ENCODE measurements at places on chromosomes 16 and 17.
A peak's percentile ranks its signal among the peaks of the same experiment; 100 is the strongest.

DNA sequence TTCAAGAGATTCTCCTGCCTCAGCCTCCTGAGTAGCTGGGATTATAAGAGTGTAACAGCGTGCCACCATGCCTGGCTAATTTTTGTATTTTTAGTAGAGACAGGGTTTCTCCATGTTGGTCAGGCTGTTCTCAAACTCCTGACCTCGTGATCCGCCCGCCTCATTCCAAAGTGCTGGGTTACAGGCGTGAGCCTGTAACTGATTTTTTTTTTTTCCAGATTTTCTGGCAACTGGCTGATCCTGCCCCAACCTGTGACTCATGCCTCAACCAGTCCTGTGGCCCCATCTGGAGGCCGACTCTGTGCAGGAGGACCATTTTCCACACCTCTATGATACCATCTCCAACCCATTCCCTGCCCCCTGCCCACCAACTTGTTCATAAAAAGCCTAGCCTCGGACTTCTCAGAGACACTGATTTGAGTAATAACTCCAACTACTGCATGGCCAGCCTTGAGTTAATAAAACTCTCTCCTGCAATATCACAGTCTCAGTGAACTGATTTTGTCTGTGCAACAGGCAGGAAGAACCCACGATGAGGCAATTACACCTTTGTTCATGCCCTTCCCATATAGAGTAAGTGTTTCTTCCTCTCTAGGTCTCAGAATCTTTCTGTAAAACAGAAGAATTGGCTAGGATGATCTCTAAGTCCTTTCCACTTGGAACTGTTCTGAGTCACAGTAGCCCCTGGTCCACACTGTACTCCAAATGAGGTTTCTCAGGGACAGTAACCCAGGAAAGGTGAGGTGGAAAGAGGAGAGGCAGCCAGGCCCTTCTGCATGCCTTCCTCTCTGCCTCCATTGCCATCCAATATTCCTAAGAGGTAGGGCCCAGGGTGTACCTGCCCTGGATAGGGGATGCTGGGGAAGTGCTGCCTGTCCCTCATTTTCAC, 8.8 kb upstream of the CNOT1 start:
- peak; percentile 6 for DNase-seq

DNA sequence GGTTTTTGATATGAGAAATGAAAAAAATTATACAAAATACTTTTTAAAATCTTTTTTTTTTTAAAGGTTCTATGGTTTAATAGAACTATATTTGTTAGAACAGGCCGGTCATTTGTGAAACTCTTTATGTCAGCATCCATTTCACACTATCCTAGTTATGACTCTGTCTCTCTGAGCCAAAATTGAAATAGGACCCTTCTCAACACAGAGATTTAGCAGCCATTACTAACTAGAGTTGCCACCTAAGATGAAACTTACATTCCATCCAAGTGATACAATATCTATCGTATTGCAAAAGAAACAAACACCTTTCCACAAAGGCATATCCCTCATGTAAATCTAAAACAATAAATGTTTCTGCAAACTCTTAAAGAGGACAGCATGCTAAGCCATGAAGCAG, 249.8 kb downstream of the CDH11 start:
- no peak for DNase-seq

- no peak for DNase-seq
Observed at GRCh38 chr17:15744885-15745284, 12.8 kb downstream of the TBC1D26 start.

GRCh38 chr16:9965079-9965478, 217.1 kb downstream of the GRIN2A start:
- no peak for DNase-seq

- no peak for DNase-seq
Observed at GRCh38 chr16:22634954-22635353, 124.3 kb downstream of the NPIPB5 start.

DNA sequence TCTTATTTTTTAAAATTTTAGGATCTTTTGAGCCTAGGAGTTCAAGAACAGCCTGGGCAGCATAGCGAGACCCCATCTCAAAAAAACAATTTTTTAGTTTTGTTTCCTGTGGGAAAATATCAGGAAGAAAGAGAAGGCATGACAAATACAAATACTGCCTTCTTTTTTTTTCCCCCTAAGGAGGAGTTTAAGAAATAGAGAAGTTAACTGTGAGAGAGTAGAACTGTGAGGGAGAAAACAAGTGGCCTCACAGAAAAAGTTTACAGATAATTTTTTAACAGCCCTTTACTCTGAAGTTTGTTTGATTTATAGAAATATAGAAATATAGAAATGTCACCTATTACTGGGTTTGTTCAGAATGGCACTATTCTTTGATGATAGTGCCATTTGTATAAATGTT, 21.1 kb downstream of the TTYH2 start:
- DNase-seq = no peak

DNA sequence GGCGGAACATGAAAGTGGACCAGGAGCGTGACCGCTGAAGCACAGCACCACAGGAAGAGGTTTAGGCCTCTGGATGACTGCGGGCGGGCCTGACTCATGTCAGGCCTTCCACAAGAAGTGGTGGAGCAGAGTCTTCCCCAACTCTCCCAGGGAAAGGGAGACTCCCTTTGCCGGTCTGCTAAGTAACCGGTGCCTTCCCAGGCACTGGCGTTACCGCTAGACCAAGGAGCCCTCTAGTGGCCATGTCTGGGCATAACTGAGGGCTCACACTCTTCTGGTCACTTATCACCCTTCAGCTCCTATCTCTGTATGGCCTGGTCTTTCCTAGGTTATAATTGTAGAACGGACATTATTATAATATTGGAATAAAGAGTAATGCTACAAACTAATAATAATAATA, 1931.9 kb downstream of the TP53TG3F start:
- DNase-seq = peak; percentile 58

DNA sequence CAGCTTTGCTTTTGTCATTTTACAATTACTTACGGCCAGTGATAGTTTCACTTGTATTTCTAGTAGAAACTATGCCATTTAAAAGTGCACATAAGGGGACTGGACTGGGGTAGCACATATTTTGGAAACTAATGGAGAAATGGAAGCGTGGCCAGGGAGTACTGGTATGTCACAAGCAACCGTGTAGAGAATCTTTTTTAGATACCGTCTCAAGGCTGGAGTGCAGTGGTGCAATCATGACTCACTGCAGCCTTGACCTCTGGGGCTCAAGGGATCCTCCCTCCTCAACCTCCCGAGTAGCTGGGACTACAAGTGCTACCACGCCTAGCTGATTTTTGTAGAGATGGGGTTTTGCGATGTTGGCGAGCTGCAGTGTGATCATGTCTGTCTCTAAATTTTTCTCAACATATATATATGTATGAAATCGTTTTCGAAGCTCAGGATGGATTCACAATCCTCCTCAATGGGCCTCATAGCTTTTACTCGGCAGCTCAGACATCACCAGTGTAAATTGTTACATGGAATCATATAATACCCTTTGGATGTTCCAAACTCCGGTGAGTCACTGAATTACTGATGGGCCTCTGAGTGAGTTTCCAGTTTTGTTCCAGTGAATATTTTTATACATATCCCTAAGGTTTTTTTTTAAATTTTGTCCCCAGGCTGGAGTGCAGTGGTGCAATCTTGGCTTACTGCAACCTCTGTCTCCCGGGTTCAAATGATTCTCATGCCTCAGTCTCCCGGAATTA, 51.7 kb downstream of the ZNF778 start:
- DNase-seq = no peak

- no peak for DNase-seq
Observed at GRCh38 chr16:31002862-31003341, 7.5 kb downstream of the STX1B start.

DNA sequence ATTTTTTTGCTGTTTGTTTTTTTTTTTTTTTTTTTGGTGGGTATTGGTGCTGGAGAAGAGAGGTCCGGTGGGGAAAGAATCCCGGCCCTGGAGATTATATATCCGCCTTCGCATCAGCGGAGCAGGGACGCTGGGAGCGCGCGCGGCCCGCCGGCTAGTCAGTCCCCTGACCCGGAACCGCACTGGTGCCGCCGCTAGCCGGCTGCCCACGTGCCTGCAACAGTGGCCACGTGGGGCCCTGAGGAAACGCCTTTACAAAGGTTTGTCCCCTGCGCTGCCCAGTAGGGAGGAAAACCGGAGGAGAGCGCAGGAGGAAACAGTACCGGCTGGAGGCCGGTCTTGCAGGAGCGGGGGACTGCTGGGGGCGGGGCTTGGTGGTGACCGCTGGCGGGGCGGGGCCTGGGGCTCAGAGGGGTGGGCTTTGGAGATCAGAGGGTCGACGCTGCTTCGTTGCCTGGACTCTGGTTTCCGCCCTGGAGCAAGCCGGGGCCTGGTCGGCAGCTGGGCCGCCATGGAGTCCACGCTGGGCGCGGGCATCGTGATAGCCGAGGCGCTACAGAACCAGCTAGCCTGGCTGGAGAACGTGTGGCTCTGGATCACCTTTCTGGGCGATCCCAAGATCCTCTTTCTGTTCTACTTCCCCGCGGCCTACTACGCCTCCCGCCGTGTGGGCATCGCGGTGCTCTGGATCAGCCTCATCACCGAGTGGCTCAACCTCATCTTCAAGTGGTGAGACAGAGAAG, at the start of gene G6PC3:
G6PC3 (plus strand) TSS at position 281 of the 743 bp plus-strand sequence; CDS start at position 512, 231 bp downstream.
- peak; percentile 98 for DNase-seq

GRCh38 chr16:11781773-11782172, 15.3 kb downstream of the ZC3H7A start:
- no peak for DNase-seq

DNA sequence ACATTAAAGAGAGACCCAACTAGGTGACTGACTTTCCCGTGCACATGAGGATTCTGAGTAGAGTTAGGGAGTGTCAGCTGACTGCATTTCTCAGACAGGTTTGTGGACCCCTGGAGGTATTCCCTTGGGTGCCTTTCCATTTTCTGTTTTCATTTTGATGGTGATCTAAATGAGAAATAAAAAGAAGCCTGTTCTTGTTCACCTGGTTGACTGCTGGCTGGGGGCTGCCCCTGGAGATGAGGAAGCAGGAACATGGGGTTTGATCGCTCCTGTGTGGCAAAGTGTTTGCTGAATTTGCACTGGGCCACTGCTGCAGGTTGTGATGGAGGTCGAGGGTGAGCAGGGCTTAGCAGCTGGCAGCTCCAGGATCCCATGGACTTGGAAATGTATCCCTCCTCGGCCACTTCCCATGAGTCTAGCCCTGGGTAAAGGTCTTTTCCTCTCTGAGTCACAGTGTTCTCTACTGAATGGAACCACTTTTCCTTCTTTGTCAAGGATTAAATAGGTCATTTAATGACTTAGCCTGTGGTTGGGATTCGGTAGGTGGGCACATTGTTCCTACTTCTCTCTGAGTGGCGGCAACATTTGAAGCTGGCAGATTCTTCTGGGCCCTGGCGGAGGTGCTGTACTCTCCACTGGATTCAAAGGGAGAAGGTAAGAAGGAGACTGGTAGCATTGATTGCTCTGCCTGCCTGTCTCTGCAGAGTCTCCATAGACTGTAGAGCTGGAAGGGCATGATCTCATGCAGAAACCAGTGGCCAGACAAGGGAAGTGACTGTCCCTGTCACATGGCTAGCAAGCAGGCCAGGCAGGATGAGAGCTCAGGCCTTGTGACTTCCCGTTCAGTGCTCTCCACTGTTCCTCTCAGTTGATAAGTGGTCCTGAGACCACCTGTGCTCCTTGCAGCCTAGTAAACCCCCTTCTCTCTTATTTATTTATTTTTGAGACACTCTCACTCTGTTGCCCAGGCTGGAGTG, 17.9 kb downstream of the SNX29 start:
- peak; percentile 33 for DNase-seq

DNA sequence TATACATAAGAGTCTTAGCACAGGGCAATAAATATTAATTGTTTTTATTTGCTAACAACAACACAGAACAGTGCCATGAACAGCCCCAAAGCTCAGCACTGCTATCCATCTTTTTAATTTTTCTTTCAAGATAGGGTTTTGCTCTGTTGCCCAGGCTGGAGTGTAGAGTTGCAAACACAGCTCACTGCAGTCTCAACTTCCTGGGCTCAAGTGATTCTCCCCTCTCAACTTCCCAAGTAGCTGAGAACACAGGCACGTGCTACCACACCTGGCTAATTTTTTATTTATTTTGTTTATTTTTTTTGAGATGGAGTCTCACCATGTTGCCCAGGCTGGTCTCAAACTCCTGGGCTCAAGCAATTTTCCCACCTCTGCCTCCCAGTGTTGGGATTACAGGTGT, 47.6 kb upstream of the AKAP1 start:
- no peak for DNase-seq

- DNase-seq = peak; percentile 1
Observed at GRCh38 chr17:10271106-10271562, 72.7 kb upstream of the GAS7 start.

- no peak for DNase-seq
Observed at GRCh38 chr17:60128171-60128859, 21.5 kb upstream of the CA4 start.

GRCh38 chr16:79278506-79278905, 322.0 kb downstream of the MAF start:
- DNase-seq = no peak

DNA sequence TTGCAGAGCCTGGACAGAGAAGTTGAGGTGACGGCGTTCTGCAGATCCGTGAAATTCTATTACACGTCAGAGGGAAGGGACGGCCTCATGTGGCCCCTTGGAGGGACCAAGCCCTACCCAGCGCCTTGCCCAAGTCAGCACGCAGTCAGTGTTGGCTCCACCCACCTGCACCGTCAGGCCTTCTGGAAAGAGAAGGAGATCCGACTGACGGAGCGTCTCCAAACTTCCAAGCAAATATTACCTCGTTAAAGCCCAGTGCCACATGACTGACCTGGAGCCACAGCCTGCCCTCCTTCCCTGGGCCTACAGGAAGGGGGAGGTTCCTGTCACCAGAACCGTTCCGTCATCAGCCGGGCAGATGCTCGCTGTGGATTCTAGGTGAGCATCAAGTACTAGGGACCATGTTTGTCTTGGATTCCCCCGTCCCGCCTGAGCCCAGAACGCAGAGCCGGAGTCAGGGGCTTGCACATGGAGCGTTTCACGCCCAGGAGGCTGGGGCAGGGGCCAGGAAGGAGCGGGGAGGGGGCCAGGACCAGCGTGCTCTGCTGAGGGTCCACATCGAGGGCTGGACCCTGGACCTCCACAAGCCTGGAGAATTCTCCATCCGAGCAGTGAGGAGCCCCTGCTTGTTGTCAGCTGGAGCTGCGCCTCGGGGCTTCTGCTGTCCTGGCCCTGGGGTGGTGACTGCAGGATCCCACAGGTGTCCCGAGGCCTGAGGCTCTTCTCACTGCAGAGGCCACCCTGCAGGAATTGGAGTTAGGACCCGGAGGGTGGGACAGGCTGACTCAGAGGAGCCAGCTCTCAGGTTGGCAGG, 22.6 kb upstream of the METRNL start:
- no peak for DNase-seq

GRCh38 chr16:53266156-53266555, 168.1 kb upstream of the RBL2 start:
- DNase-seq = no peak

- DNase-seq = no peak
Observed at GRCh38 chr17:13978478-13978877, 90.8 kb upstream of the COX10 start.

- no peak for DNase-seq
Observed at GRCh38 chr16:67392301-67393059, 818 bp downstream of the TPPP3 start.

- DNase-seq = no peak
Observed at GRCh38 chr16:12210258-12210880, 233.8 kb downstream of the SNX29 start.

GRCh38 chr17:80927791-80928216, 63.8 kb upstream of the CHMP6 start:
- no peak for DNase-seq

GRCh38 chr16:84423416-84423837, 55.1 kb downstream of the ATP2C2 start:
- DNase-seq = peak; percentile 41

Measured in HL-60 (cell line).